ENCODE measurements at places on chromosomes 4 and X.

GRCh38 chr4:168409089-168409801, 71.0 kb downstream of the DDX60L start:
- no peak for DNase-seq

- no peak for DNase-seq
Observed at GRCh38 chr4:94739741-94740140, 18.0 kb upstream of the BMPR1B start.

- no peak for DNase-seq
Observed at GRCh38 chrX:79506001-79506400, 138.9 kb upstream of the ITM2A start.

DNA sequence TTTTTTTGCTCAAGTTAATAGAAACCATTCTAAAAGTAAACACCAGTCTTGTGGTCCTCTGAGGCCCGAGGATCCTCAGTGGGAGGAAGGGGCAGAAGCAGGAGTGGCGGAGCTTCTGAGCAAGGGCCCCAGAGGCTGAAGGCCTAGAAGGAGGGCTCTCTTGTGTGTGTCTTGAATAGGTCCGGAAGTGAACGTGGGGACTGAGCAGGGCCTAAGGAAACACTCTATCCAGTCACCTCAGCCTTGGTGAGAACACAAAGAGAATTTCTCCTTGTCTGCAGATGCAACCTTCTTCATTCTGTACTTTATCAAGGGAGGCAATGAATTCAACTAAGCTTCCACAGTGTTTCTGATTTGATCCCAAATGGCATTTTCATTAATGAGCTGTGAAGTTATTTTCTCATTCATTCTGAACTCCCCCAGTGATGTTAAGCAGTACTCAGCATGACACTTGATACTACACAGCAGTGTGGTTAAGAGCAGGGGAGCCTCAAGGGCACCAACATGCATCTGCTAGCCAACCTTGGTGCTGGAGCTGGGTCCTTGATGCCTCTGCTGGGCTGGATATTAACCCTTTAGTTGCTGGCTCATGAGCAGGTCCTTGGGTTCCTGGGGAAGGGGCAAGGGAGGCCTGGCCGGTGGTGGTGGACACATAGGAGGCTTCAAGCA, 64.7 kb downstream of the RBM47 start:
- DNase-seq = no peak

DNA sequence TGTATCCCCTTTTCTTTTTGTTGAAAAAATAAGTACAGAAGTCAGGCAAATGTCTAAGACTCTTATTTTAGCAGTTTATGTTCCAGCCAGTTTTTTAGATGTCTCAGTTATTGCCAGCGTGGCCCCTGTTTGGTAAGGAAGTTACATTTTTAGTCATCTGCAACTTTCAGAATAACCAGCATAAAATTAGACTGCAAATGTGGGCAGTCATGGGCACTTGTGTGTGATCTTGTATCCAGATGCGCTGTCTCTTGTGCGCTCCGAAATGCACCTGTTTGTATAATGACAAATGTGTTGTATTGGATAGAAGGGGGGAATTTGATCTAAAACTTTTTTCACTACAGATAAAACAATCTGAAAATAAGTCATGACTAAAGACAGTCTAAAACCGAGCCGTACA, 44.3 kb upstream of the CLCN4 start:
- DNase-seq = no peak

DNA sequence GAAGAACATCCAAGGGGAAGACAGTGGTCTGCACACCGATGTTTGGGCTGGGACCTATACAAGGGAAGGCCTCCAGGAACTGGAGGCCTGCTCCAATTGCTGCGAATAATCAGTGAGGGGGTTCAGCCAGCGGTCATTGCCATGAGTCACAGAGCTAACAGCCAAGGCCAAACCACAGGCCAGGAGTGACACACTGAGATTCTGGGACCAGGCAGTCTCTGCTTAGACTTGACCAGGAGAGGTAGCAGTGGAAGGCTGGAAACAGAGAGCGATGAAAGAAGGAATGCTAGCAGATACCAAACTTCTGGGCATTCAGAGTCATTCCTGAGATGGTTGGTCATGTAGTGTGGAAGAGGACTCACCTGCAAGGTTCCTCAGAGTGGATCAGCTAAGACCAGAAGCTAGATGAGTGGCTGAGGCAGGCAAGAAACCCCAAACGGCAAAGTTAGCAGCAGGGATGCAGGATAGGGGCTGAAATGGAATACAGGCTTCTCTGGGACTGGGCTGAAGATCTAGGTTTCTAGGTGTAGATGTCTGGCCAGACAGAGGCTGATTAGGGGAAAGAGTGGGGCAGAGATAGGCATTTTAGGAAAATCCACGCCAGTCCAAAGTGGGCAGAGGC, 54.7 kb downstream of the CNGA2 start:
- DNase-seq = no peak

GRCh38 chr4:86452924-86453531, 93.2 kb upstream of the MAPK10 start:
- no peak for DNase-seq

All from activated CD4-positive, CD25-positive, alpha-beta regulatory T cell treated with anti-CD3 and anti-CD28 coated beads, Interleukin-2, amount 50 U/mL, for 16 hours (primary cell).